ENCODE measurements at places on chromosomes 2 and 18. TPM values are rescaled to one million over a fixed set of nuclear protein-coding genes. Genes with fewer than 3 reads are reported as not detected.

Gene GPBAR1
- total RNA-seq = 0.41 TPM

Gene UGT1A4
- not detected for total RNA-seq

DNA sequence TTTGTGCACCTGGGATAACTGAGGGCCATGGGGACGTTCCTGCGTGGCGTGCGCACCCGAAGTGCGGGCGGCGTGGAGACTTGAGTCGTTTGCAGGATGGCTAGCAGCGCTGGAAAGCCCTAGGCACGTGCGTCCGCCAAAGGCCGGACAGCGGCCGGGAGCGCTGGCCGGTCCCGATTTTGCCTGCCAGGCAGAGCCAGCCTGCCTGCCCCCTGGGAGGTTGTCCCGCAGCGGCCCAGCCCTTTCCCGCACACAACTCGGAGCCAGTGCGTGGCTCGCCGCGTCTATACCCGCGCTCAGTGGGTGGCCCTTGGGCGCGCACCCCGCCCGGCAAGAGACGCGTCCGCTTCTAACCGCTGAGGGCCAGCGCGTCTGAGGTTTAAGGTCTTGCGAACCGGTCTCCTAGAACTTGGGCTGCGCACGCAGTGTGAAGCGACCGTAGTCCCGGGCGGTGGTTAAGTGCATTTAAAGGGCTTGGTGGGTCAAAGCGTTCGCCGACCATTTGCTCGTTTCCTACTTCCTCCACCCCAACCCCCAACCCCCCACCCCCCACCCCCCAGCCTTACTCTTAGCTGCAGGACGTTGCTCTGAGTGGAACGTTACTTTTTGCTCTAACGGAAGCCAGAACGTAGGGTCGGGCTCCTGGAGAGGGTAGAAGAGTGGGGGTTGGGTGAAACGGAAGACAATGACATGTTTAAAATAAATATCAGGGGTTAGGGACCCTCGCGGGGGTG, 627 bp downstream of the CDCA7 start:
- H3K4me1 ChIP-seq = peaks cover 63% of the 10 kb centered on the region
- H3K27me3 ChIP-seq = peaks cover 8% of the 10 kb centered on the region
- H3K36me3 ChIP-seq = peaks cover 45% of the 10 kb centered on the region
- peak; percentile 37 for DNase-seq

DNA sequence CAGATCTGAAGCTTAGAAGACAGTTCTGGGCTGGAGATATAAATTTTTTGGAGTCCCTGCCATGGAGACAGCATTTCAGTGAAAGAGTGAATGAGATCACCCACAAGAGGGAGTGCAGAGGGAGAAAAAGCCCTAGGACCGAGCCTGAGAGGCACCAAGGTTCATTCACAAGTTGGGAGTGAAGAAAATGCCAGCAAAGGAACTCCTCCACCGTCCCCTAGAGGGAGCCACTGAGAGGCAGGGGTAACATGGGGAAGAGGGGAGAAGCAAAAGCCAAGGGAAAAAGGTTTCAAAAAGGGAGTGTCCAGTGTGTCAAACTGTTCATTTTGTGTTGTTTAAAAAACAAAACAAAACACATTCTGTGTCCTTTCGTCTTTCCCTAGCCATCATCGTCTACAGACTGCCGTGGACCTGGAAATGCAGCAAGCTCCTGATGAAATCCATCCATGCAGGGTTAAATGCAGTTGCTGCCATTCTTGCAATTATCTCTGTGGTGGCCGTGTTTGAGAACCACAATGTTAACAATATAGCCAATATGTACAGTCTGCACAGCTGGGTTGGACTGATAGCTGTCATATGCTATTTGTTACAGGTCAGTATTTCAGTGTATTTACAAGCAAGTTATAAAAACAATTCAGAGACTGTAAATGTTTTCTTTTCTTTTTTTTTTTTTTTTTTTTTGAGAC, 19.1 kb downstream of the CYBRD1 start:
- no peak overlapping the region for H3K27ac ChIP-seq
- H3K4me3 ChIP-seq = no peak overlapping the region
- peaks cover 20% of the 10 kb centered on the region for H3K27me3 ChIP-seq
- H3K4me1 ChIP-seq = no peaks in the 10 kb centered on the region

DNA sequence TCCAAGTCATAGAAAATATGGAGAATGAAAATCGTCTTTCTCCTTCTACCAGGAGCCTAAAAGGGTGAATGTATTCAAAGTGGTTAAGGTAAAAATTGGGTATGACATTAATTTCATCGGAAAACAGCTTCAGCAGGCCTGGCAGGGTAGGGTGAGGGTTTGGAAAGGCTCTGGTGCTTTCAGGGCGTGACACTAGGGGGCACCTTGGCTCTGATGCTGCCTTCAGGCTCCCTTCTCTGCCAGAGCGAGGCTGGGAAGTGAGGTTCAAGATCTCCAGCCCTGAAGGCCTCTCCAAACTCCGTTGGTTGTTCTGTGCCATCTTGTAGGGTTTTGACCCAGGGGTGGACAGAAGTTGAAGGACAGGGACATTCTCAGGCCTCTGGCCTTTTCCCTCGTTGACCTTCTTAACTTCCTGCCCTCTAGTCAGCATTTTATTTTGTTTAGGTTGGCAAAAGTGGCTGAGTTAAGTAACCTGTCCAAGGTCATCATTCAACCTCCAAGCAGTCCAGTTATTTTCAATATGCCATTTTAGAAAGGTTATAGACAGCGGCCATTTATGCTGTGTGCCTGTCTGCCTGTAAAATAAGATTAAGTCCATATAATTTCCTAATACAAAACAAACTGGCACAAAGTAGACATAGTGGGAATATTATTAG, 40.3 kb downstream of the EML6 start:
- no peak overlapping the region for H3K27ac ChIP-seq
- no peak for DNase-seq
- H3K27me3 ChIP-seq = peaks cover 7% of the 10 kb centered on the region
- no peaks in the 10 kb centered on the region for H3K36me3 ChIP-seq
- no peak overlapping the region for H3K4me3 ChIP-seq

DNA sequence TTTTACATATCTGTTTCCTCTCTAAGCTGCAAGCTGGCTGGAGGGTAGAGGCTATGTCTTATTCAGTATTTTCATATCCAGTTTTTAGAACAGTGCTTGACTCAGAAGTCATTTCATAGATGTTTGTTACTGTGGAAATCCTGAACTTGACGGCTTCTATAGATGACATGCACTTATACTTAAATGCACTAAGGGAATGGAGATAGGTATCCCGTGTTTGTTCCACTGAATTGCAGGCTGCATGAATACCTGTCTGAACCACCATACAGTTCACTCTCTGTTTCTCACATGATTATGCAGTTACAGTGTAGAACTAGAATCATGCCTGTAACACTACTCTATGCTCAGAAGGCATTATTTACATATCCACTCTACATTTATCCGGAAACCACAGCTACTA, 417.1 kb downstream of the MTX2 start:
- H3K4me1 ChIP-seq = no peaks in the 10 kb centered on the region
- no peak overlapping the region for H3K4me3 ChIP-seq
- no peak for DNase-seq
- H3K27me3 ChIP-seq = peaks cover 28% of the 10 kb centered on the region
- H3K27ac ChIP-seq = no peak overlapping the region
- H3K36me3 ChIP-seq = no peaks in the 10 kb centered on the region

DNA sequence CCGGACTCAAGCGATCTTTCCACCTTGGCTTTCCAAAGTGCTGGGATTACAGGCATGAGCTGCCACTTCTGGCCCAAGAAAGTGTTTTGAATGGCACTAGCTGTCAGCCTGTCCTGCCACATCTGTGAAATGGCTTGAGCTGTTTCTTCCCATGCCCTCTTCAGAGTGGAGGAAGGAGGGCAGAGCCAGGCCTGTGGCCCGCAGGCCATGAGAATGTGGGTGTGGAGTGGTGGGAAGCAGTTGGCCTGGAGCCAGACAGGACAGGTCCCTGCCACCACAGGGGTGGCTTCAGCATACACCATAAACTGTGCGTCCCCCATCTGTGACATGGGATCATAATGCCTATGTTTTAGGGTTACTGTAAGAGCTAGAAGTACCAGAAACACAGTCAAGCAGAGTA, 6.5 kb downstream of the SLC66A3 start:
- no peak overlapping the region for H3K4me3 ChIP-seq
- DNase-seq = no peak
- no peak overlapping the region for H3K27ac ChIP-seq

- no peak overlapping the region for H3K4me3 ChIP-seq
- peaks cover 25% of the 10 kb centered on the region for H3K4me1 ChIP-seq
- H3K27me3 ChIP-seq = peaks cover 3% of the 10 kb centered on the region
- no peaks in the 10 kb centered on the region for H3K36me3 ChIP-seq
- peak overlapping the region; percentile 77 for H3K27ac ChIP-seq
These were observed 7.5 kb upstream of the STAMBP start for GRCh38 chr2:73821227-73821626.
